ENCODE measurements at places on chromosomes 1 and 21.

GRCh38 chr1:229434005-229434640 lies at the start of gene ACTA1:
TSS of gene ACTA1 (minus strand) at chr1:229434094. CDS start at chr1:229433115, 979 bp downstream.
- DNase-seq: no peak

DNA sequence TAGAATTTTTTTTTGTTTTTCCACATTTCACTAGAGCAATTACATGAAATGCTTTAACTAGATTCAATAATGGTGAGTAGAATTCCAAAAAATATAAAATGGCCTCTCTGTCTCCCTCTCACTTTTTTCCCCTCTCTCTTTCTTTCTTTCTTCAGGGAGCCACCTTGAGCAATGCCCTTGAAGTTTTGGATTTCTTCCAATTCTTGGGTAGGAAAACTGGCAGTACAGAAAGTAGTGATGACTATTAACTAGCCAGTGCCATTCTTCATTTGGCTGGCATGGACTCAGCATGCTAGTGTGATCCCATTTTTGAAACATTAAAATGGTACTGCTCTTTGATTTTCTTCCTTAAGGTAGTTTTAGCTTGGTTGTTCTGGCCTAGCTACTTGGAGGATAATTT lies 4.5 kb upstream of the FNBP1L start:
- no peak for DNase-seq

DNA sequence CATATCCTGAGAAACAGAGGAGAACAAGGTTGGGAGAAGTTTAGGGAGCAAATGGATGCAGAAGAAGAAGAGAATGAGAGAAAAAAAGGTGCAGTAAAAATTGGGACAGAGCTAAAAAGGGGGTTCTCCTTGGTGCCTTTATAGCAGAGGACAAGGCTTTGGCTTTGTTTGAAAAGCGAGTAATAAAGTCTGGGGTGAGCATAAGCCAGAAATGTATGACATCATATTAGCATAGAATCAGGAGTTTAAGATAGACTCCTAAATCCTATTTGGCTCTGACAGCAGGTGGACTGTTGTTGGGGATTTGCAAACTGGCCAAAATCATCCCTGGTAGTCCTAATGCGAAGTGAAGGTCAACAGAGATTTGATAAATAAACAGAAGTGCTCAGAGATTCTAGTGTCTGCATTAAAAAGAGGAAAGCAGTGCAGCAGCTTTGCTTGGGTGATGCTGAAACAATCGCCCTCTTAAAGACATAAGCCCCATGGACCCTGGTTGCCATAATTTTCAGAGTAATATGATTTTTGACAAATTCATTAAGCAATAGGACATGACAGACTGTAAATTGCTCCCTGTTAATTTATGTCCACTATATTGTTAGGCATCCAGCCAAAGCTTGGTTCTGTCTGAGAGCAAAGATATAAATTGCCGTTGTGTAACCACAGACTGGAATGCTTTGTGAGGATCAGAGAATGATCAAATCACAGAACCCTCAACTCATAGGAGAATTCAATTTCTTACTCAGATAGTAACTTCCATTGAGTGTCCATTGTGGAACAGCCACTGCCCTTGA lies 385.0 kb upstream of the NFIA start:
- DNase-seq: no peak

GRCh38 chr1:107572674-107573211 lies 392.2 kb downstream of the VAV3 start:
- no peak for DNase-seq

DNA sequence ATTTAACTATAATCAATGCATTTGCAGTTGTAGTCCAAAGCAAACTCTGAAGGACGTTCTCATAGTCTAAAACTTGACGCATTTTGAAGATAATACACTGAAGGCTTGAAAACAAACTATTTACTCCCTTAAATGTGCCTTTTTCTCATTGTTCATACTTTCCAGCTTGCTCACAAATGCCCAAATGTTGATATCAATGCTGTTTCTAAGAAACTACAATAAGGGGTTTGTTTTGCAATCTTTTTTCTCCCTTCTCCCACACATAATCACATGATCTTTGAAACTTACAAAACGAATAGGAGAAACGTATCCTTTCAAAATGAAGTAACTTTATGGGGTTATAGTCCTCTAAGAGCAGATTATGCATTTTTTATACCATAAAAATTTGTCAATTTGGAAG lies 508.7 kb downstream of the DPYD start:
- no peak for DNase-seq

- DNase-seq: no peak
Observed at GRCh38 chr21:30882866-30883597, 1.7 kb upstream of the KRTAP11-1 start.

GRCh38 chr1:209767096-209767495 lies 11.2 kb downstream of the TRAF3IP3 start:
- no peak for DNase-seq

- DNase-seq: no peak
Observed at GRCh38 chr1:221174330-221174993, 295.2 kb downstream of the HLX start.

Data from activated T-helper 1 cell treated with anti-CD3 and anti-CD28 coated beads, Interleukin-2, amount 50 U/mL, for 16 hours (primary cell).